Pons (tissue), 1 donor: ENCODE measurements at places on chromosomes 1 and 21.
A peak's percentile ranks its signal among the peaks of the same experiment; 100 is the strongest.

GRCh38 chr21:25733859-25734653 is 648 bp downstream of the ATP5PF start:
- DNase-seq, result peak; percentile 38

DNA sequence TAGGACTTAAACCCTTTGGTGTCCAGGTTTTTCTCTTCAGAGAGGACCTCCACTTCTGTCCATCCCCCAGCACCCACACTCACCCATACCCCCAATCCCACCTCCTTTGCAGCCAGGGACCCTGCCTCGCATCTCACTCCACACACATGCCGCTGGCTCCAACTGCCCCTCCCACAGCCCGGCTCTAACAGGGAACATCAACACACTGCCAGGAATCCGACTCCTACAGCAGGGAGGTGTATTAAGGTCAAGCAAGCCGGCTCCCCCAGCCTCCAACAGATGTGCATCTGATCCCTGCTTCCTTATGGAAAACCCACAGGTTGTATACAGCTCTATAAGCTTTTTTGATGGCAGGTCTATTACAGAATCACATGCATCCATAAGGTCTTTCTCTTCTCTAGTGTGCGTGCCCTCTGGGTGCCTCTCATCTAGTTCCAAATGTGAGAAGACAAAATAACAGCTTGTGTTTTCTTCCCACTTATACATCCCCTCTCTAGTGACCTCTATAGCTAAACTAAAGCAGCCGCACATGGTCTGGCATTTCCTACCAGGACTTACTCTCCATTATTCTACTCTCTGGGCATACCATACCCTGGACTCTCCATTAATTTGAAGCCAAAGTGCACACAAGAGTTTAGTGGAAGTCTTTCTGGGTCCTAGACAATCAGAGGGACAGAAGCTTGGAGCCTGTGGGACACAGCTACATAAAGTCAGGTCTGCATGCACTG is 16.3 kb downstream of the PIK3C2B start:
- no peak for DNase-seq

DNA sequence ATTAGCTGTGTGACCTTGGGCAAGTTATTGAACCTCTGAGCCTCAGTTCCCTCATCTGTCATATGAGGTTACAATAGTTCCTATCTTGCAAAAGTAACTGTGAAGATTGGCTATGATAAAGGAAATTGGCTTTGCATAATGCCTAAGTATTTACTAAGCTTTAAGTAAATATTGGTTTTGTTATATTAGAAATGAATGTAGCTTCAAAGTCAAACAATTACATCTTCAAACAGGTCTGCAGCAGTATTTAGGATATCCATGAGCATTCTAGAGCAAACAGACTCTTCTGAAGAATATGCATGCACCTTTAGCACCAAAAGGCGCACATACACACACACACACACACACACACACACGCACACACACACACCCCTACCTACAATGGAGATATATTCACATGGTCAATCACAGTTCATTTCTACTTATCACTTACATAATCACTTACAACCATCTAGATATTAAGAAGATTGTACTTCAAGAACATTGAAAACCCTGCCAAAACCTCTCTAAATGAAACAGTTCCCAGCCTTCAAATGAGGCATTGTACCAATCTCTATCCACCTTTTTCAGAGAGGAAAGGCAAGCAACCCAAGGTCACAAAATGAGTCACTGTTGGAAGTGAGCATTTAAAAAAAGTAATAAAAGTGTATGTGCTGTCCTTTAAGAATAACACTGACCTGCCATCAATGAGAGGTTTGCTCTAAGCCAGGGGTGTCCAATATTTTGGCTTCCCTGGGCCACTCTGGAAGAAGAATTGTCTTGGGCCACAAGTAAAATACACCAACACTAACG is 13.4 kb upstream of the FAM43B start:
- no peak for DNase-seq

DNA sequence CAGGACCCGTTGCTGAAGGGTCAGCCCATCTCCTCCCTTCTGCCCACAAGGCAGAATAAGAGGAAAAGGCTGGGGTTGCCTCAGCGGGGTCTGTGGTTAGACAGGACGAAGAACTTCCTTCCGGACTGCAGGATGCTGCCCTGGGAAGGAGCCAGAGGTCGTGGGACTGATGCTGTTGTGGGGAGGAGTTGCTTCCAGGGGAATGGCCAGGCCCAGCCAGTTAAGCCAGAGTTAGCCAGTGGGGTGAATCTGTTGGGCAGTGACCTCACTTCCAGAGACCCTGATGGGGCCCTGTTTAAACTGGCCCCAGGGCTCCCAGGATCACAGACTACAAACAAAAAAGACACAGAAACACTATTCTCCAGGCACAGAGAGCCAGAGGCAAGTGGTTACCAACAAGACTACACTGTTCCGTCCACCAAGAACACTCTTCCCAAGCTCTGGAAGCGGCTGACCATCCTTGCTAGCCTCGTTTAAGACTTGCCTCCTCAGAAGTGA is 13.0 kb downstream of the FAM229A start:
- DNase-seq, result no peak

GRCh38 chr21:15669247-15669646 is 60.5 kb upstream of the USP25 start:
- no peak for DNase-seq

- DNase-seq, result no peak
Measured at GRCh38 chr1:212247988-212248387, 37.2 kb upstream of the PPP2R5A start.

- no peak for DNase-seq
Measured at GRCh38 chr1:185984113-185984836, 250.1 kb downstream of the HMCN1 start.

DNA sequence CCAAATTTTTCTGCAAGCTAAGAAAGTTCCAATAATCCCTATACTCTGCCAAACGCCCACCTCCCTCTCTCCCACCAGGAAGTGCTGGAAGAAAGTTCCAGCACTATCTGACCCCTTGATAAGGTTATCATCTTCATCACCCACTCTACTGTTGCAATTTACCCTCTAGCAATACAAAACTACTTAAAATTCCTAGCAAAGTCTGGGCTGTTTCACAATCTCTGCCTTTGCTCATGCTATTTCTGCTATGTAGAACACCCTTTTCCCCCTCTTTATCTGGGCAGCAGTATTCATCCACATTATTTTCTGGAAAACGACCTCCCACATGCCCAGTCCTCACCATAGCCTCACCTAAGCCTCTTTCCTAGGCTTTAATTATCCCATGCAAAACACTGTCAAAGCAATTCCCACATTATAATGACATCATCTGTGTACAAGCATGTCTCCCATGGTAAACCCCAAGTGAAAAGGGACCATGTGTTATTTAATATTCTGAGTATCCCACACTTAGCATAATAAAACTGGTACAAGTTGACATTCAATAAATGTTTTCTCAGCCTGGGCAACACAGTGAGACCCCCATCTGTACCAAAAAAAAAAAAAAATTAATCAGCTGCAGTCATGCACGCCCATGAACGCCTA is 12.0 kb downstream of the F11R start:
- no peak for DNase-seq

DNA sequence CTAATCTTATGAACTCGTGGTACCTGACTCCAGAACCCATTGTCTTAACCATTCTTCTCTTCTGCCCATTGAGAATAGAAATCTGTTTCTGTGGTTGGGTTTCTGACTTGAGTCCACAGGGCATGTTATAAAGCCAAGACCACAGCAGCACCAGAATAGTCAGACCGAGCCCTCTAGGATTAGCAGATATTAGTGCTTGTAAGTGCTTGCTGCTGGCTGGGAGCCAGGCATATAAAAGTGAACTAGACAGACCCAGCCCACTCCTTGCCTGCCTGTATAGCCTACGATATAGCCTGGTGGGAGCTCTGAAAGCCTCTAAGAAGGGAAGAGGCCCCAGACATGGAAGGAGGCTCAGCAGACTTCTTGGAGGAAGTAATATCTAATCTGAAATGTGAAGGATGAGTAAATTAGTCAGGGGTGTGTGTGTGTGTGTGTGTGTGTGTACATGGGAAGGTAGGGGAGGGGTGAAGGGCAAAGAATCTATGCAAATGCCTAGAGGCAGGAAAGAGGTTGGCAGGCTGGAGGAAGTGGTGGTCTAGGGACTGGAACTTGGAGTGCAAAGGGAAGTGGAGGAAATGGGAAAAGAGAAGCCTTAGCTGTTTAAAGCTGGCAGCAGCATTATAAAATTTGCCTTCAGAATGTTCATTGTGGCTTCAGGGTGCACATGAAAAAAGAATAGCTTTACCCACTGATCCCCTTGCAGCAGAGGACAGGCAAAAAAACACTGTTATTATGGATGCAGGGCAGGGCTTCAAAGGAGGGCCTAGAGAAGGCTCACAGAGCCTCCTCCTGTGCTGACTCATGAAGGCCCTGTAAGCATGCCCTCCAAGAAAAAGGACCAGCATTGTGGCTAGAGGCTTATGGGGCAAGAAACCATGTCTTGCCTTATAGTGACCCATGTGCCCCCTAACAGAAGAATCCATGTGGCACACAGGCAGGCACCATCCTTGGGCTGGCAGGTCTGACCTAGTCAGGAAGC is 169.2 kb downstream of the LMX1A start:
- DNase-seq, result no peak

DNA sequence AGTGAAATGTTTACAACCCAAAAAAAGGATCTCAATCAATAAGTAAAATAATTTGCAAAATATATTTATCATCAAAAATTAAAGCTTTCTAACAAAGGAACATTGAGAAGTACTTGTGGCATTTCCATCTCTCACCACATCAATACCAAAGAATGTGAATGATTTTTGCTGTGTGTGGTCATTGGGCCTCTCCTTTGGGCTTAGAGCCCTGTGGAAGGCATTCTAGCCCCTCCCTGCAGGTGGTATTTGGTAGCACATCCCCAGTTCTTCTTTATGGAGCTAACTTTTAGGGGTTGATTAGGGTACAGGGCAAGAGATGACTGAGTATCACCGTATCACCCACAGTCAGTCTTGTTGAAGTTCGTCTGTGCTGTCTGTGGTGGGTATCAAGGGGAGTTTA is 294.1 kb upstream of the SGIP1 start:
- no peak for DNase-seq

DNA sequence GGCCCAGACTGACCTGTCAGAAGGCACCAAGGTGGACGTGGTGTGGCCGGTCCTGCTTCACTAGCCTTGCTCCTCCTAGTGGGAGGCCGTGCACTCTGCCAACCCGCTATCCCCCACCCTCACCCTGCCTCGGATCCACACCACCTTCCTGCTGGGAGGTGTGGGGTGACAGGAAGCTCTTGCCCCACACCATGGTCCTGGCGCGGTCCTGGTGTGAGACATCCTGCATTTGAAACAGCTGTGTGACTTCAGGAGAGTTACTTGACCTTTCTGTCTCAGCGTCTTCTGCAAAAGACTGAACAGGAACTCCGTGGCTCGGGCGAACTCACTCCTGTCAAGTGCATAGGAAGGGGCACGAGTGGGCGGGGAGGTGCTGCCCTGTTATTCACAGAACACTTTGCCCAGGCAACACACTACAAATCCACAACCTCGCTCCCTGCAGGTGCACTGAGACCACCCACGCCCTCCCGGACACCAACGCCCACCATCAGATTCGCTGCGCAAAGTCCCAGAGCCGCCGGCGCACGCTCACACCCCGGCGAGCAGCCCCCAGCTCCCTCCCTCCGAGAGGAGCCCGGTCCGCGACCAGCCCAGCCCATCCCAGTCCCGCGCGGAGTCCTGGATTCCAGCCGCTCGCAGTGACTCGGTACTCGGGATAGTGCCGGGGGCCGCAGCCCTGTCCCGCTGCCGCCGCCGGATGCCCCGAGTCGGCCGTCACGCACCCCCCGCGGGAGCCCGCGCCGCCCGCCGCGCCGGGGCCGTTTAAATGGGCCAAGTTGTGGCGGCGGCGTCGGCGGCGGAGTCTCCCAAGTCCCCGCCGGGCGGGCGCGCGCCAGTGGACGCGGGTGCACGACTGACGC is at the start of gene SAMD11:
SAMD11 (plus strand) TSS at position 793 of the 860 bp plus-strand sequence. CDS start 509 bp downstream, outside the sequence.
- DNase-seq, result peak; percentile 53

DNA sequence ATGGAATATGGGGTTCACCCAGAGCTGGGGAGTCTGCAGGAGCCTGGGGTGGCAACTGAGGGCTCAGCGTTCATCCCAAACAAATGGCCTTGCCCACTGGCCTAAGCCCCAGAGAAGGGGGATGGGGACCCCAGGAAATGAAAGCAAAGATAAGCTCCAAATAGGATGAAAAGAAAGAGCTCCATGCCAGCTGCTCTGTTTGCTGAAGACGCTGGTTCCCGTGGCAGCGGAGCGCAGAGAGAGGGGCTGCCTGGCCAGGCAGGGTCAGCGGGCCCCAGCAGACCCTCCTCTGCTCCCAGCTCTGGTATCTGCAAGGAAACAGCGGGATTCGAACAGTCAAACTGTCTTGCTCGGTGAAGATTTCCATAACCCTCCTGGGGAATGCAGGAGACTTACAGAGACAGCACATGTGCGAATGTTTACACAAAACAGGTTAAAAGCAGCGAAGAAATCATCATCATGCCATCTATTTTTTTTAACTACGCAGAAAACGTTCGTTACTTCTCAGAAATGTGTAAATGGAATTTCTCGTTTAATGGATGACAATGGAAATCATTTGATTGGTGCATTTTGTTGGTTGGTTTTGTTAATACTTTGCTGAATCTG is 94.4 kb downstream of the PDE9A start:
- no peak for DNase-seq

DNA sequence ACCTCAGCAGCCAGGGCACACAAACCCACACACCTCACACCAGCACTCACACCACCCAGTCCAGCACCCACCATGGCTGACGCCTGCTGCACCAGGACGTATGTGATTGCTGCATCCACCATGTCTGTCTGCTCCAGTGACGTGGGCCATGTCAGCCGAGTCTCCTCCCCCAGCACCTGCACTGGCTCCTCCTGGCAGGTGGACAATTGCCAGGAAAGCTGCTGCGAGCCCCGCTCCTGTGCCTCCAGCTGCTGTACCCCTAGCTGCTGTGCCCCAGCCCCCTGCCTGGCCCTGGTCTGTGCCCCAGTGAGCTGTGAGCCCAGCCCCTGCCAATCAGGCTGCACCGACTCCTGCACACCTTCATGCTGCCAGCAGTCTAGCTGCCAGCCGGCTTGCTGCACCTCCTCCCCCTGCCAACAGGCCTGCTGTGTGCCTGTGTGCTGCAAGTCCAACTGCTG is at the start of gene KRTAP10-8:
KRTAP10-8 (plus strand) TSS at position 51 of the 458 bp plus-strand sequence; CDS start at position 73, 22 bp downstream.
- no peak for DNase-seq

DNA sequence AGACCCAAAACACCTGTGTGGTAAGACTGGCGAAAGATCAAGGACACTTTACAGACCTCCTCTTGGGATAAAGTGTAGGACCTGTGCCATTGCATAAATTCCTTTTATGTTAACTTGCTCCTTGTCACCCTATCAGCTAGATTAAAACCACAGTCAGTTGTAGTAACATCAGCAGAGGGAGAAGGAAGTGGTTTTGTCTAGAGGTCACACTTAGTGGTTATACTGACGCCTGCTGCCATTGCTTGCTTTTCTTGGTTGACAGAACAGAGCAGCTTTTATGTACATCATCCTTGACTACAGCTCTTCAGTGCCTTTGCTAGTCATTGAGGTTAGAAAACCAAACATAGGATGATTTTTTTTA is 101.4 kb downstream of the PBX1 start:
- no peak for DNase-seq

GRCh38 chr1:27179379-27179778 is 24.5 kb upstream of the SLC9A1 start:
- no peak for DNase-seq
